Activated T-helper 1 cell treated with Interleukin-2 at 50 U/mL for 16 hours (primary cell): ENCODE measurements at places on chromosomes 4 and X.

GRCh38 chrX:28586981-28587551, at the start of gene IL1RAPL1:
Gene IL1RAPL1, plus strand, starts transcription at chrX:28587446.
- no peak for DNase-seq

- DNase-seq = no peak
These were observed 26.5 kb downstream of the CD40LG start for GRCh38 chrX:136674270-136674985.

DNA sequence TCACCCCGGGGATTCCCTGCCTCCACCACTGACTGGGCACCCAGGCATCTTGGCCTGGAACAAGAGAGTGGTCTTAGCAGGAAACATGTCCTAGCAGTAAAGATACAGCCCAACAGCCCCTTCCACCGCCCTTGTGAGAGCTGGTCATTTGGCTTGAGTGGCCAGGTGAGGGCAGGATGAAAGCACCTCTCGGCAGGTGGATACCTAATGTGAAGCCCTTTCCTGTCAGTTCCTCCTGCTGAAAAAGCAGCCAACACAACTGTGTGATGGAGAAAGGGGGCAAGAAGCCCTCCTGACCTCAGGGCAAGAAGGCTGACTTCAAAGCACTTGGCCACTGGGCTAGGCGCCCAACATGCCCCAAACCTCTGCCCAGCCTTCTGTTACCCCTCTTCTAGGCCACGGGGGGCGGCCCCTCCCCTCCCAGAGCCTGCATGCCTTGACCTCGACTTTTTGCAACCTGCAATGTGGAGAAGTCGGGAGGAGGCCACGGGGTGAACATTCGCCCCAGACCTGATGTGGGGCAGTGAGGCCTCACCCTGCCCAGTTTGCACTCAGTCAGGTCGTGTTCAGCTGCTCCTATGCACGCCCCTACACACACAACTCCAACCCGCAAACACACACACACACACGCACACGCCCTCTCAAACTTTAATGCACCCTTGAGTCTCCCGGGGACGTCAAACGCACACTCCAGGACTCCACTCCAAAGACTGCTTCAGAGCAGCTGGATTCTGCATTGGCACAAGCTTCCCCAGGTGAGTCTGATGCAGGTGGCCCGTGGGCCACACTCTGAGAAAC, 1.1 kb downstream of the LGI2 start:
- DNase-seq = no peak

- DNase-seq = no peak
These were observed 154.2 kb downstream of the RAB28 start for GRCh38 chr4:13329963-13330362.

GRCh38 chr4:22094217-22094616, 145.6 kb upstream of the KCNIP4 start:
- DNase-seq = no peak

- DNase-seq = no peak
These were observed 2.3 kb downstream of the NOX1 start for GRCh38 chrX:100871594-100872560.

DNA sequence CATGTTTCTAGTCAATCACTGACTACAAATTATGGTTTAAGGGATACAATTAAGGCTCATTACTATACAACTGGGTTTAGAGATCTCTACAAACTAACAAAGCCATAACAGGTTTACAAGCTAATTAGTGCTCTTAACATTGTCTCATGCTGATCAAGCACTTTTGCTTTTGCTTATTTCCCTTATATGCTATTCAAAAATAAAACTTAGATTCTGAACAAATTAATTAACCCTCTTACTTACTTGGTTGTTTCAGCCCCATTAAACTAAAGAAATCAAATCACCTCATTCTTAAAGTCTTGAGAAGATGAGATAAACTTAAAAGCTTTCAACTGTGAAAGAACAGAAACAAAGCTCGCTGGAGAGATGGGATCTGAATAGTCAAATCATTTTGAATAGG, 2024.5 kb upstream of the ADGRL3 start:
- DNase-seq = no peak

GRCh38 chr4:68359508-68359907, 9.6 kb upstream of the YTHDC1 start:
- no peak for DNase-seq

DNA sequence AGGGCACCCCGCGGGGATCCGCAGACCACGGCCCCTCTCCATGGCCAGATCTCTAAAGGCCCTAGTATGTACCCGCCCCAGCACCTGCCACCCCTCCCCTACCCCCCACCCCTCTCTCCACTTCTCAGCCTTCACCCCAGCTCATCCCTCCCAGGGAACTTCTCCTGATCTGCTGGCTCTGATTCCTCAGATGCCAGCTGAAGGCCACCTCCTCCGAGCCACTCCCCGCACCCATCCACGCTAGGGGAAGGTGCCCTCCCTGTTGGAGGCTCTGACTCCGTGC, 11.9 kb downstream of the PSAPL1 start:
- no peak for DNase-seq

- DNase-seq = peak; percentile 44
These were observed 85.5 kb downstream of the STARD8 start for GRCh38 chrX:68732906-68733493.

- no peak for DNase-seq
These were observed 31.3 kb downstream of the DRD5 start for GRCh38 chr4:9812501-9813340.

DNA sequence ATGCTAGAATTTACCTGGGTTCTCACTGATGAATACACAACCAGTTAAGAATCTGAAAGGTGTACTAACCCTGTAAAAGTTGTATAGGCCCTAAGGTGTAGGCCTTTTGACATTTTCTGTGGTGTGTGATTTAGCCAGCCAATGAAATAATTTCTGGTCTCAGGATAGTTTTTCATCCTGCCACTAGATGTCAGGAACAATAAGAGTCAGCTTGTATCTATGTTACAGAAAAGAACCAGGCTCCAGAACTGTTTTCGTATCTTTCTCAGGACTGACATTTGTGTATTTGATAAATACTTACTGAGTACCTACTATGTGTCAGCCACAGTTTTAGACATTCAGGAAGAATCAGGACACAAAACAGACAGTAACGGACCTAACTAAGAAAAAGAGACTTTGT, 673.6 kb upstream of the TENM3 start:
- DNase-seq = no peak

DNA sequence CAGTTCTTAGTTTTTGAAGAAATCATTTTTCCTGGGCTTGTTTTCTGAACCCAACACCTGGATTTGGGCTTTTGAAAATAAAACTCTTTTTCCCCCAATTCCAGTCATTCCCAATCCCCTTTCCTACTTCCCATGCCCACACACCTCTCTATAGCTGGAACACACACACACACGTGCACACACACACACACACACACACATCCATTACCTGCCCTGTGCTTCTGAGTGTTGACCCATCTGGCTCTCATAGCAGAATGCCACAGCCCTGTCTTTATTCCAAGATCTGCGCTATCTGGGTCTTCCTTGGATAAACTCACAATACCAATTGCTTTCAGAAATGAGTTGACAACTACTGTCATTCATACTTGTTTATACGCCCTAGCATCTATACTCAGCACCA, 54.9 kb upstream of the C4orf54 start:
- no peak for DNase-seq

DNA sequence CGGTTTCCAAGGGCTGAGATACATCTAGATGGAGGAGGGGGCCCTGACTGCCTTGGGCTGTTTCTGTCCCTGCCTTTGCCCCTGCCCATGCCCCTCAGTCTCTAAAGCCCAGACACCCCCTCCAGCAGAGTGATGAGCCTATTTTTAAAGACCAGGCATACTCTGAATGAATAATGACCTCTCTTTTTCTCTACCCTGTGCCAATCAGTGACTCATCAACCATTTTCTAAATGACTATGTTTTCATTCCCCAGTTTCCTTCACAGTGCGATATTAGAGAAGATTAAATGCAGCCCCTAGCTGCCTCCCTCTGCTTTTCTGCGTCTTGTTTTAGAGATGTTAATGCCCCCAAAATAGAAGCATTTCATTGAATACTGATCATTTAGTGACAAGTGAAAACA, 15.5 kb upstream of the NHS start:
- no peak for DNase-seq
